ENCODE measurements at places on chromosomes 2 and 18. TPM values are rescaled to one million over a fixed set of nuclear protein-coding genes. Genes with fewer than 3 reads are reported as not detected.

Gene TET3
- polyA plus RNA-seq: 7.6 TPM

DNA sequence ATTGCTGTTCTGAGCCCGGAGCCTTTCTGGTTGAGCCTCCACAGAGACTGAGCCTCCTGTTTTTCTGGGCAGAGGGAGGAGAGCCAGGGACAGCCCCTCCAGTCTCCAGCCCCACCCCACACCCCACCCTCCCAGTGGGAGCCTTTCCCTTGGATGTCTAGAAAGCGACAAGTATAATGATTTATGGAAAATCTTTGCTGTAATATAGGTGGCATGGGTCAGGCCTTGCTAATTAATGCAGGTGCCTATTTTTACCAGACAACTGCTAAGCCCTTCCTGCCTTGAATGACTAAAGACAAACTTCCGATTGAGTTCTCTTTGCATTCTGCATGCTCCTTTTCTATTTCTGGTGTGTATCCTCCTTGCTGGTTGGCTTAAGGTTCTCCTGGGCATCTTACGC is 43.1 kb downstream of the MERTK start:
- no peak for DNase-seq

- no peak for DNase-seq
Observed at GRCh38 chr18:10450986-10451385, 3.4 kb upstream of the APCDD1 start.

Gene CCBE1
- polyA plus RNA-seq: 3.6 TPM

Gene SPATA3
- not detected for polyA plus RNA-seq

Gene ANKRD30BL
- polyA plus RNA-seq: not detected

Gene SLC5A7
- 0.15 TPM for polyA plus RNA-seq

Gene KHK
- polyA plus RNA-seq: 3.0 TPM

DNA sequence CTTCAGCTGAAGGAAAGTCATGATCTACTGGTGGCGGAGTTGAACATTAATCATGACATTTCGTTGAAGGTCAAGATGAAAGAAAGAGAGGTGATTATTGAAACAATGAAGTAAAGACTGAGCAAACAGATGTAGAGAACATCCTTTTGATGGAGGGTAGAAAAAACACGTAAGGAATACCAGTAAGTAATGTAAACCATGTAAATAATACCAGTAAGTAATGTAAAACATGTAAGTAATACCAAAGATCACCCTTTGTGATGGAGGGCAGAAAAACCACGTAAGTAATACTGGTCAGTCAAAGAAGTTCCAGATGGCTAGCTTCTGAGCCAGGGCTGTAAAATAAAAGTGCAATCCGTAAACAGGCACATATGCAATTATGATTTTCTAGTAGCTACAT is 1387.7 kb downstream of the SUCLG1 start:
- DNase-seq: no peak

GRCh38 chr2:233301248-233301647 is 6.4 kb upstream of the SAG start:
- DNase-seq: no peak

DNA sequence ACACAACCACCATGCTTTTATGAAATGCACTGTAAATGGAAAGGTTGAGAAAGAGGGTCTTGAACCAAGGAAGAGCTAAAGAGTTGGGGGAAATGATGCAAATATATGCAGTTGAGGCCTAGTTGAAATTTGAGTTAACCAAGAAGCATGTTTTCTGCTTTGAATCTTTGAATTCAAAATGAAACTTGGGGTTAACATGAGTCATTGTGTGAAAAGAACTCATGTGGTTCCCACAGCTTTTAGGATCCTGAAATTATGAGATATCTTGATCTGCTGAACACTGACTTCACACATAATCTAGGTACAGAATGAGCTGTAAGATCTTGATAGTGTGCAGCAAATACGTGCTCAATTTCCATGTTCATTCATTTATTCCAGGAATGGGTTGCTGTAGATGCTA is 422.9 kb upstream of the TRIB2 start:
- DNase-seq: no peak

DNA sequence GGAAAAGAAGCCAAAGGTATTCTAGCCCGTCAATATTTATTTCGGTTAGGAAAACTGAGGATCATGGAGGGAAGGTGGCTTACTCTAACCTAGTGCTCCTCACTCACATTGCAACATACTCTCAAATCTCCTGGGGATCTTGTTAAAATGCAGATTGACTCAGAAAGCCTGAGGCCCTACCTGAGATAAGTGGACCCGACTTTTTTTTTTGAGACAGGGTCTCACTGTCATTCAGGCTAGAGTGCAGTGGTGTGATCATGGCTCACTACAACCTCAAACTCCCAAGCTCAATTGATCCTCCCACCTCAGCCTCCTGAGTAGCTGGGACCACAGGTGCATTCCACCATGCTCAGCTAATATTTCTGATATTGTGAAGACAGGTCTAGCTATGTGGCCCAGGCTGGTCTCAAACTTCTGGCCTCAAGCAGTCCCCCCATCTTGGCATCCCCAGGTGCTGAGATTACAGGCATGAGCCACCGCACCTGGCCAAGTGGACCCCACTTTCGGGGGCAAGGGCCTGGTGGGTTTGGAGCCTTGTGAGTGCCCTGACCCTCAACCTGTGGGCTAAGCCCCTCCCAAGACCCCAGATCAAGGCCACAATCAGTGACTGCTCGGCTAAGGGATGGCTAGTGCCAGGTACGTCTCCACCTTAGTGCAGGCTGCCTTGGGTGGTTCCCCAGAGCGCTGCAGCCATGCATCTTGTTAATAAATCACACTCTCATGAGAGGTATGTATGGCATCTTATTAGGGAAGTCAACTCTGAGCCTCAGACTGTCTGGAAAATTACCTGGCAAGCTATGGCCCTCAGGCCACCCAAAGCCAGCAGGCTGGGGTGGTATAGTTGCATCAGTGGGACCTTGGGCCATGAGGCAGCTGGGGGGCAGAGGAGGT is 1.1 kb upstream of the NEURL3 start:
- no peak for DNase-seq

DNA sequence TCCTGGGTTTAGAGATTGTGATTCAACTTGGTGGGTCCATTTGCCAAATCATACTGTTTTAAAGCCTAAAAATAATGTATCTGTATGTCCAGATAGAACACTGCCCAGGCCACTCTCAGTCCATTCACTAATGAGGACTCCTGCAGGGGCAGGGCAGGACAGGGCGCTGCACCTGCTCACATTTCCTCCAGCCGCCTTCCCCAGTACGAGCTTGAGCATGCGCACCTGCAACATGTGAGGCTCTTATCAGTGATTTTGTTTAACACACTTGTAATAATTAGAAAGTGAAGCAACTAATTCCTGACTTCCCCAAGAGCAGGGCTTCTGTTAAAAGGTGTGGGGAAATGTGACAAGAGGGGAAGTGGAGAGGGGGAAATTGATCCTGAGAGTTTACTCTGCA is 89.7 kb downstream of the AFF3 start:
- no peak for DNase-seq

DNA sequence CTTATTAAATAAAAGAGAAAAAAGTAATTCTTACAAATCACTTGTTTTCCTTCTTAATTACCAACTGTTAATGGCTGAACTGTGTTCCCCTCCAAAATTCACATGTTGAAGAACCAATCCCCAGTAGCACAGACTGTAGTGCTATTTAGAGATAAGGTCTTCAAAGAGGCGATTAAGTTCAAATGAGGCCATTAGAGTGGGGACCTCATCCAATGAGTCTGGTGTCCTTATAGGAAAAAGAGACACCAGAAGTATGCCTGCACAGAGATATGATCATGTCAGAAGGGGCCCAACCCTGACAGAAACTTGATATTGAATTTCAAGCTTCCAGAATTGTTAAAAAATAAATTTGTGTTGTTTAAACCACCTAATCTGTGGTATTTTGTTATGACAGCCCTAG is 89.8 kb downstream of the MEMO1 start:
- no peak for DNase-seq

GRCh38 chr2:230865766-230866755 is 1.3 kb downstream of the ITM2C start:
- DNase-seq: no peak

Data from muscle of back (tissue), 13 donors.